ENCODE measurements at places on chromosomes 3 and 15. TPM values are rescaled to one million over a fixed set of nuclear protein-coding genes. Genes with fewer than 3 reads are reported as not detected.

The ATP10A gene
- total RNA-seq: 0.04 TPM

The PEX11A gene
- total RNA-seq: 5.3 TPM

The SLC7A14 gene
- 0.09 TPM for total RNA-seq

The SELENOT gene
- 29.0 TPM for total RNA-seq

The FOXL2NB gene
- total RNA-seq: not detected

- no peak for DNase-seq
- no peaks in the 10 kb centered on the region for H3K4me1 ChIP-seq
- H3K4me3 ChIP-seq: no peak overlapping the region
- H3K27ac ChIP-seq: no peak overlapping the region
- H3K27me3 ChIP-seq: no peaks in the 10 kb centered on the region
- no peaks in the 10 kb centered on the region for H3K36me3 ChIP-seq
Observed at GRCh38 chr15:70125605-70126004, 27.9 kb upstream of the TLE3 start.

DNA sequence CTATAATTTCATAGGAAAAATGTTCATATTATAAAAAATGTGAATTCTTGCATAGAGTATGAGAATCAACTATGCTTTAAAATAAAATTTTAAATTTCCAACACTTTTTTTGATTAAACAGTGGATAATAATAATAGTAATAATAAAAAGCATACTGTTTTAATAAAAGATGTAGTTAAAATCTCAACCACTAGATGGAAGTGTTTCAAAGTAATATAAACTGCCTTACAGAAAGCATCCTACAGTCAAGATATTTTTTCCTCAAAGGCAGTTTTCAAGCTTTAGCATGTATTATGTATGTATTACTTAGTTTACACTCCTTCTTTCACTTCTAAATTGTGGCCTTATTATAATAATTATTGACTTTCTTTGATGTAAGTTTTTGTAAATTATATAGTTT lies 217.5 kb downstream of the CHL1 start:
- no peak overlapping the region for H3K4me3 ChIP-seq
- H3K27me3 ChIP-seq: no peaks in the 10 kb centered on the region
- H3K36me3 ChIP-seq: no peaks in the 10 kb centered on the region
- H3K4me1 ChIP-seq: no peaks in the 10 kb centered on the region
- no peak for DNase-seq

GRCh38 chr3:10338164-10338470 lies 17.2 kb upstream of the SEC13 start:
- DNase-seq: no peak
- no peak overlapping the region for H3K4me3 ChIP-seq
- no peaks in the 10 kb centered on the region for H3K27me3 ChIP-seq
- H3K27ac ChIP-seq: no peak overlapping the region

DNA sequence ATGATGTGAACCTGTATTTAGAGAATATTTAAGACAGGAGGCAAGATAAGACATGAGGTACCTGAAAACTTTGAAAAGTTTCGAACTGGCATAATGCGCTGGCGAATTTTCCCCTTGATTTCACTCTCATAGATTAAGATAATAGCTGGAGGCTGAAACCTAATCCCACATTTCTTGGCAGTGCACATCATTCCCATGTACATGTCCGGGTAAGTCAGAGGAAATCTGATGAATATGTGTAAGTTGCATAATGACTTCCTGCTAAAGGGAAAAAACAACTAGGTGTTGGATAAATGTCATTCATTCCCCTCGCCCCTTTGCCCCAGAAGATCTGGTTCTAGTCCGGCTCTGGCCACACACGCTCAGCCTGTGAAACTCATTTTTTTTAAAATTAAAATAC lies 3.6 kb downstream of the CEP19 start:
- no peak overlapping the region for H3K4me3 ChIP-seq
- H3K27ac ChIP-seq: no peak overlapping the region
- no peak for DNase-seq
- H3K36me3 ChIP-seq: no peaks in the 10 kb centered on the region

DNA sequence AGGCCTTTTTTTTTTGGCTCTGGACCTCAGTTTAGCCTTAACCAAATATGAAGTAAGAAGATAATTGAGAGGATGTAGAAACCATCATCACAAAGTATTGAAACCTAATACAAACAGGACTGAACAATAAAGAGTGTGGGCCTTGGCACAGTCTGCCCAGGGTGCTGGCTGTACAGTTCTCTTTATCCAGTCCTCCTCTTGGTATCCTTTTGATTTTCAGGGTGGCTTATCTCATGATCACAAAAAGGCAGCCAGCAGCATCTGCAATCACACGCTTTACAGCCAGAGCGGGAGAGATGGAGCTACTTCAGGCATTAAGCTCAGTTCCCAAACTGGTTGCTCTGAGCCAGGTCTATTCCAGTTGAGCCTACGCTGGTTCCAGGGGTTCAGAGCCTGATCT lies 239.7 kb downstream of the RPLP1 start:
- no peaks in the 10 kb centered on the region for H3K27me3 ChIP-seq
- H3K4me1 ChIP-seq: no peaks in the 10 kb centered on the region
- no peak overlapping the region for H3K27ac ChIP-seq

GRCh38 chr3:179929091-179929529 lies 107.6 kb downstream of the PEX5L start:
- no peak overlapping the region for H3K27ac ChIP-seq
- H3K4me1 ChIP-seq: no peaks in the 10 kb centered on the region
- H3K36me3 ChIP-seq: no peaks in the 10 kb centered on the region
- DNase-seq: peak; percentile 45
- no peaks in the 10 kb centered on the region for H3K27me3 ChIP-seq

DNA sequence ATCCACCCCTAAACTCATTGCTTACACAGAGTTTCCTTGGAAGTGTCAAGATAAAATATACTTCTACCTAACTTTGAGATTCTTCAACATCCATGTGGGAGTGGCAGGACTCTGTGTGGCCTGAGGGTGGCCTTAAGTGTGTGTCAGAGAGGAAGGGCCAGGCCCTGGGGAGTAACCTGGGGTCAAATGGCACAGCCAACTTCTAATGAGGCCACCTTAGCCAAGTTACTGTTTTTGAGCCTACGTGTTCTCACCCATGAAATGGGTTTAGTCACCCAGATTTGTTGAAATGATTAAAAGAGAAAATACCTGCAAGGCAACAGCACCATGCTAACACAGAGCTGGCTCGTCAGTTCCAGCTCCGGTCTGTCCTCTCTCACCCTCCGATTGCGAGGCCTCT lies 28.5 kb upstream of the UBE2Q2 start:
- no peaks in the 10 kb centered on the region for H3K27me3 ChIP-seq
- no peak for DNase-seq
- H3K4me3 ChIP-seq: no peak overlapping the region
- no peak overlapping the region for H3K27ac ChIP-seq
- no peaks in the 10 kb centered on the region for H3K36me3 ChIP-seq
- no peaks in the 10 kb centered on the region for H3K4me1 ChIP-seq

DNA sequence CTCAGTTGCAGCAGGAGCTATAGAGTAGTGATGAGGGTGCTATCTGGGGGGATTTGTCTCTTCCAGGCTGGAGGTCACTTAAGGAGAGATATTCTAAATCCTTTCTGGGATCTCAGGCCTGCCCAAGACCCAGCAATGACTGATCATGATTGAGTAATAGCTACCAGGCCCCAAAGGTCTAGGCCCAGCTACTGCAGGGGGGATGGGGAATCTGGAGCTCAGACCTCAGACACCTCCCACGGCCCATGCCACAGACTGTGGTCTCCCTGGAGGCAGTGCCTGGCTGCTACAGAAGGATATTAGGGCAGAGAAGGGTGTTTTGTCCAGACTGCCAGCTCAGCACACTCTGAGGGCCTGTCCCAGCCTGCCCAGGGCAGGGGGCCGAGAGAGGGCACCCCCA lies 6.9 kb downstream of the SLC38A3 start:
- H3K4me3 ChIP-seq: no peak overlapping the region
- no peak for DNase-seq
- H3K4me1 ChIP-seq: peaks cover 30% of the 10 kb centered on the region
- H3K36me3 ChIP-seq: peaks cover under 1% of the 10 kb centered on the region
- no peaks in the 10 kb centered on the region for H3K27me3 ChIP-seq

- H3K27ac ChIP-seq: no peak overlapping the region
- no peaks in the 10 kb centered on the region for H3K27me3 ChIP-seq
- H3K4me1 ChIP-seq: no peaks in the 10 kb centered on the region
- H3K4me3 ChIP-seq: no peak overlapping the region
- no peak for DNase-seq
- no peaks in the 10 kb centered on the region for H3K36me3 ChIP-seq
Observed at GRCh38 chr15:69555080-69555479, 102.5 kb downstream of the RPLP1 start.

GRCh38 chr3:173238091-173238490 lies 97.1 kb upstream of the SPATA16 start:
- DNase-seq: no peak
- H3K4me1 ChIP-seq: no peaks in the 10 kb centered on the region
- H3K4me3 ChIP-seq: no peak overlapping the region
- no peaks in the 10 kb centered on the region for H3K27me3 ChIP-seq
- H3K27ac ChIP-seq: no peak overlapping the region
- H3K36me3 ChIP-seq: no peaks in the 10 kb centered on the region

GRCh38 chr3:152235709-152236298 lies 32.9 kb upstream of the MBNL1 start:
- H3K4me1 ChIP-seq: no peaks in the 10 kb centered on the region
- H3K27me3 ChIP-seq: no peaks in the 10 kb centered on the region
- no peak overlapping the region for H3K27ac ChIP-seq
- no peak for DNase-seq

- H3K27me3 ChIP-seq: no peaks in the 10 kb centered on the region
- H3K4me3 ChIP-seq: no peak overlapping the region
- no peaks in the 10 kb centered on the region for H3K36me3 ChIP-seq
- no peak for DNase-seq
Observed at GRCh38 chr3:13714251-13714916, 165.5 kb downstream of the FBLN2 start.

GRCh38 chr15:68408971-68409370 lies 23.0 kb downstream of the ITGA11 start:
- no peaks in the 10 kb centered on the region for H3K4me1 ChIP-seq
- no peak for DNase-seq
- no peak overlapping the region for H3K27ac ChIP-seq
- no peaks in the 10 kb centered on the region for H3K27me3 ChIP-seq

GRCh38 chr3:68631850-68632545 lies 300.3 kb downstream of the TAFA4 start:
- DNase-seq: no peak
- no peaks in the 10 kb centered on the region for H3K27me3 ChIP-seq
- H3K4me1 ChIP-seq: no peaks in the 10 kb centered on the region

DNA sequence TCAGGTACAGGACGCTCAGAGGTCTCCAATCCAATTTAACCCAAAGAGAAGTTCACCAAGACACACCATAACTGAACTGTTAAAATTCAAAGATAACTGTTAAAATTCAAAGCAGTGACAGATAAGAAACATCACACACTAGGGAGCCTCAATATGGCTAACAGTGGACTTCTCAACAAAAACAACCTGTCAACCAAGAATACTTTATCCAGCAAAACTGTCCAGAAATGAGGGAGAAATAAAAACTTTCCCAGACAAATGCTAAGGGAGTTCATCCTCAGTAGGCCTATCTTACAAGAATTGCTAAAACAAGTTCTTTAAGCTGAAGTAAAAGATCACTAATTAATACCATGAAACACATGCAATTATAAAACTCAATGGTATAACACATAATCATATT lies 36.3 kb upstream of the MYLK start:
- H3K36me3 ChIP-seq: no peaks in the 10 kb centered on the region
- H3K4me3 ChIP-seq: no peak overlapping the region
- no peak for DNase-seq

DNA sequence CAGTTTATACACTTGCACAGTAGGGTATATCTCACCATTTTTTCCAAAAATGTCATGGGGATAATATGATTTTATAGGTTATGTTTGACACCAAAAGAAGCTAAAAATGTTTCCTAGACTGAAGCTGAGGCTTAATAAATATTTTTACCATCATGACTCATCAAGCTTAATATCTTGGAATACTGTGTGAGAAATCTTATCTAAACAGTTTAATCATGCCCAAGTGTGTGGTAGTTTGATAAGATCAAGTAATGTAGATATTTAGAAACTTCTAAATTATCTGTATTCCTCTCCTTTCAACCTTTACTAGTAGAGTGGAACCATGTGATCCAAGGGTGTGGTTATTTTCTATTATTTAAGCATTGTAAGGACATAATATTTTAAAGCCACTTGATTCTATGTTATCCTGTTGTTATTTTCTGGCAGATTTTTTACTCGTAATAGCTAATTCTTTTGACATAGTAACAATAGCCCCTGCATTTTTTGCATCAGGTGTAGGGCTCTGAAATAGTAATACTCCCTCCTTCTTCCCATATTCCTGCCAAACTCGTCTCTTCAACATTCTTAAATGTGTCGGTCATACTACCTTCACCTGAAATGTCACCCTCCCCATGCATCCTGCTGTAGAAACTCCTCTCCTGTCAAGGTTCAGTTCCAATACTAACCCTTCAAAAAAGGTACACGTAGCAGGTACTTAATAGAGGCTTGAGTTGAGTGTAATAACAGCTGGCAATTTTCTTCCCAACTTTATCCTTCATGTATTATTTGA lies 729.6 kb downstream of the NLGN1 start:
- H3K27me3 ChIP-seq: no peaks in the 10 kb centered on the region
- no peak overlapping the region for H3K4me3 ChIP-seq
- H3K36me3 ChIP-seq: no peaks in the 10 kb centered on the region
- no peaks in the 10 kb centered on the region for H3K4me1 ChIP-seq
- no peak for DNase-seq
- H3K27ac ChIP-seq: no peak overlapping the region

DNA sequence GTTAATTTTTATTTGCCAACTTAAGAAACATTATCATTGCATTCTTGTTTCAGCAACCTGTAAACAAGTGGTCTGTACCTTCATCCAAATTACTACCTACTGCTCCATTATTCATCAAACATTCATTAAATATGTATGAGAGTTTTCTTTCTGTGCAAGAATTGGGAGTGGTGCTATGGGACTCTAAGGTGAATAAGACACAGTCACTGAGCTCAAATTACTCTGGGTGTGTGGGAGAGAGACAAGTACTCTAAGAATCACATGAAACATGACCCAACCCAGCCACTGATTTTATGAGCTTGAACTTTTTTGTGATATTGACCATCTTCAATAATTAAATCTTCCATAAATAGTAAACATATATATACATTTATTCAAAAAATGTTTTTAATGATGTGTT lies 227.2 kb upstream of the TP63 start:
- H3K27me3 ChIP-seq: no peaks in the 10 kb centered on the region
- no peak overlapping the region for H3K4me3 ChIP-seq
- no peak for DNase-seq

GRCh38 chr3:151124476-151124875 lies 39.0 kb downstream of the MED12L start:
- H3K4me3 ChIP-seq: no peak overlapping the region
- no peak overlapping the region for H3K27ac ChIP-seq
- H3K27me3 ChIP-seq: no peaks in the 10 kb centered on the region
- no peaks in the 10 kb centered on the region for H3K4me1 ChIP-seq

GRCh38 chr15:53833134-53833624 lies 73.7 kb upstream of the WDR72 start:
- no peaks in the 10 kb centered on the region for H3K36me3 ChIP-seq
- H3K4me3 ChIP-seq: no peak overlapping the region
- no peaks in the 10 kb centered on the region for H3K4me1 ChIP-seq
- no peak overlapping the region for H3K27ac ChIP-seq
- peak; percentile 3 for DNase-seq
